ENCODE measurements at places on chromosomes 5 and 9.

GRCh38 chr5:134648425-134649162, at the start of gene SEC24A:
TSS of gene SEC24A (plus strand) at chr5:134648785. CDS start at chr5:134649077, 292 bp downstream.
- DNase-seq = no peak

DNA sequence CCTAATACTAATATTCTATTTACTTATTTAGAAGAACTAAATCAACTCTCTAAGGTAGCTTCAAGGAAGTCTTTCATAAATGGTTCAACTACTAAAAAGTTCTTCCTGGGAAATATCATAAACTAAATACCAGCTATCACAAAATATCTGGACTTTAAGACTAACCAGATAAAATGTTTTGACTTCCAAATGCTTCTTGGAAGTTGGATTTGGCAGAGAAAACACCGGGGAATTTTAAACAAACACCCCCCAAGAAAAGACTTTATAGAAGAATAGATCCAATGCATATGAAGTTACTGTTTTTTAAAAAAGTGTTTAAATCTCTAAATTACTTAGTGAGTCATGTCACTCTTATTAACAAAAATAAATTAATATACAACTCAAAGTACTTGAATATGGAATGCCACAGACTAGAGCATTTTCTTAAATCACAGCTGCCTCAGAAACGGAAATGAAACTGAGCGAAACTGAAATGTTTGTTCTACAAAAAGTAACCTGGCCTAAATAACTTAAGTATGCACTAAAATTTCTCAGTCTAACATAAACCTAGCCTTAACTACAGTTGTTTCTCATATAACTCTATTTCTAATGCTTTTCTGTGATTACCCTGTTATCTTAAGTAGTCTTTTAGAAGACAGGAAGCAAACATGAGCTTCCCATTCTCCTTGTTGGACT, 6.8 kb downstream of the ABCA1 start:
- no peak for DNase-seq

GRCh38 chr5:132506094-132506692, 15.6 kb upstream of the IRF1 start:
- DNase-seq = no peak

DNA sequence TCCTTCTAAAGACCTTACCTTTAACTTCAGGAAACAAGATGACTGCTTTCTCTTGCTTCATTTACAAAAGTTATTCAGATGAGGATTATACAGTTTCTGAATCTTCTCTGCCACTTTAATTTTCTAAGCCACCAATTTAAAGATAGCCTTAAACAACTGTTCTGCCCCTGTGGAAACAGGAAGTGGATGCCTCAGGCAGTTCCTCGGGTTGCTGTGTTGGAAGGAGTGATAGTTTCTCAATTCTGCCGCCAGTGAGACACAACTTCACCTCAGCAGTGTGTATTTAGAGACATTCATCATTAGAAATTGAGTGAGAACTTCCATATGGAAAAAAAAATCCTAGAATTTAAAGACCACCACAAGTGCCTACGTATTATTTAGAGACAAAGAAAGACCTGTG, 475.1 kb upstream of the WWC1 start:
- no peak for DNase-seq

GRCh38 chr9:73805111-73805510, 653.4 kb downstream of the ANXA1 start:
- no peak for DNase-seq

DNA sequence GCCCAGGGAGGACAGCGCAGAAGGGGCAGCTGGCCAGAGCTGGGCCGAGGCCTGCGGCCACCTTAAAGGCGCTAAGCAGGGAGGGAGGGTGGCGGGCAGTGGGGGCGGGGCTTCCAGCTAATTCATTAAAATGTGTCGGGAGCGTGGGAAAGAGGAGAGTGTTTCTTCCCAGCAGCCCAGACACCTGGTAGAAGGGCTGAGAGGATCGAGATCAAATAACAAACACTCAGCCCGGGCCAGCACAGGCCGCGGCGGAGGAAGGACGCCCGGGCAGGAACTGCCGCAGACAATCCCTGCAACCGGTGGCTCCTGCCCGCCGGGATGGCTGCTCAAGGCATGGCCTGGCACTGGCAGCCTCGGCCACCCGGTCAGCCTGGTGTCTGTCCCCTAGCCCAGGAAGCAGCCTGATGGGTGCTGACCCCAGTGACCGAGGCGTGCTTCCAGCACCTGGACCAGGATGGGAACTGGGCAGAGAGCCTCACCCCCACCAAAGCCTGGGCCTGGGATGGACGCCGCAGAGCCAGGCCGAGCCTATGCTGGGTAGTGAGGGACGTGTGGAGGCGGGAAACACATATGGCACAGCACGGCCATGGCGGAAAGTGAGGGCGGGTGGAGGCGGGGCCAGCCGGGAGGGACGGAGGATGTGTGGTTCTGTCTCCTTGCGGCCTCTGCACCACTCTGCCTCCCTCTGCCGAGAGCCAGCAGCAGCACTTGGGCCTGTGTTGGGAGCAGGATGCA, 3.2 kb upstream of the NRARP start:
- peak; percentile 61 for DNase-seq

DNA sequence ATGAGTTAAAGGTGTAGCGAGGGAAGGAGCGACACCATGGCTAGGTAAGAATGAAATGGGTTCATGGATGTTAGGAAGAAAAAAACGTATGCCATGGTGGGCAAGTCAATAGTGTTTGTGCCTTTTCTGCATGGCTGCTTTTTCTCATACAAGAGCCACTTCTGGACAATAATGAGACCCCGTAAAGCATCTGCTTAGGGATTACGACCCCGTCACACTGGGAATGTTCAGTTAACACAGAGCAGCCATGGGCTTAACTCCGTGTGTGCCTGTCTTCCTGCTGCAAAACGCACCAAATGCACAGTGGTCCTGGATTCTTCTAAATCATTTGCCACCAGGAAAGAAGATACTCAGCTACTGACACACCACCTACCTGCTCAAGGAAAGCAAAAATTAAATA, 81.8 kb downstream of the NFIB start:
- no peak for DNase-seq

GRCh38 chr9:137631345-137632229, 12.8 kb downstream of the EHMT1 start:
- no peak for DNase-seq

DNA sequence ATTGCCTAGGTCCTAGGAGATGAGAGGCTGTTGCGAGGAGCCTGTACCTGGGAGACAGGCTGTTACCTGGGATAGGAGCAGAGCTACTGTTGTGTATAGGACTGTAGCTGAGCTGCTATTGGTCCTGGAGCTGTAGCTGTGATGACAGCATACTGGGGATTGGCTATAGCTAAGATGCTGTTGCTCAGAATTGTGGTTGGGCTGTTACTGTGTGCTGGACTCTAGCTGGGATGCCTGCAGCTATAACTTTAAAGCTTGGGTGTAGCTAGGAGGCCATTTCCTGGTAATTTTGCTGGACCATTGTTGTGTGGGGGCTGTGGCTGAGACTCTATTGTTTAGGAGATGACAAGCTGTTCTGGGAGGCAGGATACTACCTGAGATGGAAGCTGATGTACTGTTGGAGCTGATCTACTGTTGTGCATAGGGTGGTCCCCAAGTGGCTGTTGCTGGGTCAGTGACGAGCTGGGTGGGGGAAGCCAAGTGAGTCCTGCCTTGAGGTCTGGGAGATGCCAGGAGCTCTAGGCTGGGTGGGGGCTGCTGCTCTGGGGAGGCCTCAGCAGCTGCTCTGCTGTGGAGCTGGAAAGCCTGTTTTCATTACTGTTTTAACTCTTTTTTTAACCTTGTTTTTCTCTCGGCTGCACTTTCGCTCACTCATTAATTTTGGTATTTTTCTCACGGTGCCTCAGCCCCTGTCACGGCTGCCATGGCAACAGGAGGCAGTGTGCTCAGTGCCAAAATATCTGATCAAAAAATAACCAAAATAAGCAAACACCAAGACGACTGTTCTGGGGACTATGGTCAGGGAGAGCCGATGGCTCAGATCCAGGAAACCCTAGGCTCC, 3.0 kb upstream of the PCDH1 start:
- DNase-seq = no peak

- DNase-seq = no peak
Observed at GRCh38 chr9:134944916-134945315, 27.2 kb upstream of the FCN1 start.

- DNase-seq = no peak
Observed at GRCh38 chr9:114004221-114004716, 73.8 kb downstream of the AMBP start.

- DNase-seq = no peak
Observed at GRCh38 chr5:175773534-175774070, 97.8 kb upstream of the CPLX2 start.

DNA sequence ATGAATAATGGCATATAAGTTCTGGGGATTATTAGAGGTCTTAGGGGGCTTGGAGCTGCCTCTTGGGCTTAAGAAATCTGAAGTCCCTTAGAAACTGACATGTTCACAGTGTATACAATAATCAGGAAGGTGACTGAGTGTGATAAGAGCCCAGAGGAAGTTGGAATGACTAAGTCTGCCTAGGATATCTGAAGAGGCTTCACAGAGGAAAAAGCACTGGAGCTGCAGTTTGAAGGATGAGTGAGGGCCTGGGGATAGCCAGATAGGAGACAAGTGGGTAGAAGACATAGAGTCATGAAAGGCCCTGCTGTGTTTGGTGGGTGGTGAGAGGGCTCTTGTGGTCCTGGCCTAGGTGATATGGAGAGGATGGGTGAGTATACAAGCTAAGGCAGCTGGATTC, 8.8 kb downstream of the NEUROG1 start:
- no peak for DNase-seq

DNA sequence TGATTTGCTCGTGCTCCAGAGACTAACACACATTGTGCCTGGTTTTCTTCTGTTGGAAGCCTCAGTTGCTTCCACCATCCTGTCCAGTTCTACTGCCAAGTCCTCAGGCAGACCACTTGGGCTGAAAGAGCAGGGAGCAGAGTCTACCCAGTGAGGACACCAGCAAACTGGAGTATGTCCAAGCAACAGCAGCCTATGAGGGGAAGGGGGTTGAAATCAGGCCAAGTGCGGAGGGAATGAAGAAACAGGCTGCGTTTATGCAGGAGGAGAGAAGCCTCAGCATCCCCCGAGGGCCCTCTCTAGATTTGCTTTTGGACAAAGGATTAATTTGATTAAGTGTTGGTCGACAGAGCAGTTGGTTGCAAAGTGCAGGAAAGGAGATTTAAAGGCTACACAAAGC, 14.5 kb downstream of the DOCK2 start:
- no peak for DNase-seq

GRCh38 chr5:35850967-35851680, 5.6 kb upstream of the IL7R start:
- no peak for DNase-seq

GRCh38 chr5:20041326-20042274, 53.6 kb upstream of the CDH18 start:
- DNase-seq = no peak

DNA sequence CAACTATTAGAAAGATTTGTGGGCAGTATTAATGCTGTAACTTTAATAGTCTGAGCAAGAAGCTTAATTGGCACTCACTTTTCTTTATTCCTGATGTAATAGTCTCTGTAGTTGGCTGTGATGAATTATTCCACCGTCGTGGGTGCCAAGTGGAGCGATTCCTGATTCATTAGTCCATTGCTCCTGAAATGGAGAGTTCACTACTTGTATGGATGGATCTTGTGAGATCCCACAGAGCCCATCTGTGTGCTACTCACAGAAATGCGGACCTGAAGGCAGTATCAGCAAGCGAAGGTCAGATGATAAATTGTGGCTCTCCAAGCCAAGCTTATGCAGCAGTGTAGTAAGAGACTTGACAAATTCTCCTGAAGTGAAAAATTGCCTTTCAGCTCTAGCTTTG, 212.2 kb downstream of the CHSY3 start:
- no peak for DNase-seq

- no peak for DNase-seq
Observed at GRCh38 chr5:160129841-160130240, 10.6 kb upstream of the PWWP2A start.

DNA sequence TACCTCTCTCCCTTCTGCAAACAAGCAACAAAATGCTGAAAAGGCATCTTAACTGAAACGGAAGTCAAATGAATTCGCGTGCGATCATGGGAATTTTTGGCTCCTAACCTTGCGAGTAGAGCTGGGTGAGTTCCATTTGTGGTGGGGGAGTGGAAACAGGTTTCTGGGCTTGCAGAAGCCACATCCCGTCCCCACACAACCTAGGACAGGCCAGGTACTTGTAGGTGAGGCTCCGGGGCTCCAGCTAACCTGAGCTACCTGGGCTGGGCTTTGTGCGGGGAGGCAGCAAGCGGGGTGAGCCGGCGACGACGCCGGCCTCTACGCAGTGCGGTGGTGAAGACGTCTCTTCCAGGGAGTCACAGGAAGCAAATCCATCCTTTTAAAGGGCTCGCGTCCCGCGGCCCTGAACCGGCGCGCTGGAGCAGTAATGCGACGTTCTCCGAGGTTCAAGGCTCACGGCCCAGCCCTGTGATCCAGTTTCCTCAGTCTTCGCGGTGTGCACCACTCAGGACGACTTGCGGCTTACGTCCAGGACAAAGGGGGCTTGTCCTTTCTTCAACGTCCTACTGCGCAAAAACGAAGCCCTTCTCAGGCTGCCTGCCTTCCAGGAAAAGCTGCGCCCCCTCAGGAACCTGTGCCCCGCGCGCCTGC, 567 bp upstream of the SPIN1 start:
- DNase-seq = no peak

GRCh38 chr9:93024986-93025630, 33.4 kb upstream of the SUSD3 start:
- no peak for DNase-seq

GRCh38 chr9:131833906-131834305, 94.0 kb upstream of the RAPGEF1 start:
- no peak for DNase-seq

GRCh38 chr9:79857188-79857587, 285.4 kb downstream of the TLE4 start:
- DNase-seq = no peak

DNA sequence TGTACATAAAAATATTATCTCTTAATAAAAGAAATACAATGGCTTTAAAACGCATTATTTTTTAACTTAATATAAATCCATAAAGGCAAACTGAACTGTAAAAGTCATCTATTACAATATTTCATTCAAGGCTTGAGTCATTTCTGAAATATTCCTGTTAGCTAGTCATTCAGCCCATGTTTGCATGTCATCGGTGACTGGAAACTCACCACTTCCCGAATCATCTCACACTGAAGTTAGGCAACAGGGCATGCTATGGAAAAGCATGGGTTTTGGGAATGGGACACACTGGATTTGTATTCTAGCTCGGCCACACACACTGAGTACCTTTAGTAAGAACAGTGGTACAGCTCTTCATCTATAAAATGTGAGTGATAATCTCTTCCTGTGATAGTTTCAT, 691.1 kb upstream of the C9orf72 start:
- no peak for DNase-seq

GRCh38 chr5:87164409-87164808, 103.3 kb upstream of the RASA1 start:
- no peak for DNase-seq

- no peak for DNase-seq
Observed at GRCh38 chr5:116032094-116032517, at the start of gene ARL14EPL. TSS of gene ARL14EPL (plus strand) at chr5:116032472. CDS start at chr5:116051466, 18,994 bp downstream.

GRCh38 chr9:89426384-89426961, 71.4 kb downstream of the SEMA4D start:
- no peak for DNase-seq

DNA sequence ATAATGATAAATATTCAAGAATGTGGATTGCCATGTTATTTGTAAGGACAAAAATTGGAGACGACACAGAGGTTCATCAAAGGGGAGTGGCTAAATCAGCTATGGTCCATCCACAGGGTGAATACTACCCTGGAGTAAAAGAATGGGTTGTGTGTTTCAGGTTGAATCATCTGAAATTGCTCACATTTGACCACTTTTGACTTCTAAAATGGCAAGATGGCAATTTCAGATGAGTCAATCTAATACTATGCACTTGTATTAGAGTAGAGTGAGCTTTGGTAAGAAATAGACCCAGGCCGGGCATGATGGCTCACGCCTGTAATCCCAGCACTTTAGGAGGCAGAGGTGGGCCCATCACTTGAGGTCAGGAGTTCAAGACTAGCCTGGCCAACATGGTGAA, 131.8 kb downstream of the GAPVD1 start:
- no peak for DNase-seq

Data from NCI-H1417 treated with DMSO at 0.1 percent for 48 hours (cell line).